ENCODE measurements at places on chromosomes 3 and 15. TPM values are rescaled to one million over a fixed set of nuclear protein-coding genes. Genes with fewer than 3 reads are reported as not detected.

GRCh38 chr3:157572559-157573270, 69.5 kb upstream of the VEPH1 start:
- peak; percentile 47 for DNase-seq

GRCh38 chr3:138089091-138089490, 26.3 kb downstream of the DZIP1L start:
- no peak for DNase-seq

DNA sequence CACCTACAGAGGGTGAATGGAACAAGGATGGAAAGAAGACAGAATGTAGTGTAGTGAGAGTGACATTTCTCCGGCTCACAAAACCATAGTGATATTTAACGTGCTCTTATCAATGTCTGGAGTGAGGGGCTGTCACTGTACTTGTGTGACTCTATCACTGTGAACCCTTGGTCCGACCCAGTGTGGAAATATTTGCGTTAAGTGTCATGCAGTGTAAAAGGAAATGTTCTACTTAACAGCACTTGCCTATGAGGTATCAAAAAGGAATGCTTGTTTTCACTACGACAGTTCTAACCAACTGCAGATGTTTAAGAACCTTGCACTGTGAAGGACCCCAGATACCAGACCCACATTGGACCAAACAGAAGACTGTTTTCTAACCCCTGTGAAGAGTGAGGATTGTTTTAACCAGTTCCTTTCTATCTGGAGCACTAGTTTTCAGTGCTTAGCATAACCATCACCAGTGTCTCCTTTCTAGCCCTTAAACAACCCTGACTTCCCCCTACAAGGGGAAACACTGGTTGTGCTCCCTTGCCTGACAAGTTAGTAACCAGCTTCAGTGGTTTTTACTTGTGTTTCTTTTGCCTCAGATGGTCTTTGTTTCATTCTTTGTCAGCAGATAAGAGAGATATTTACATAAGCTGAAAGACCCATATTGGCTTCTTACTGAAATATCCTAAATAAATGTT, 144.7 kb upstream of the ABHD17C start:
- DNase-seq, result no peak

DNA sequence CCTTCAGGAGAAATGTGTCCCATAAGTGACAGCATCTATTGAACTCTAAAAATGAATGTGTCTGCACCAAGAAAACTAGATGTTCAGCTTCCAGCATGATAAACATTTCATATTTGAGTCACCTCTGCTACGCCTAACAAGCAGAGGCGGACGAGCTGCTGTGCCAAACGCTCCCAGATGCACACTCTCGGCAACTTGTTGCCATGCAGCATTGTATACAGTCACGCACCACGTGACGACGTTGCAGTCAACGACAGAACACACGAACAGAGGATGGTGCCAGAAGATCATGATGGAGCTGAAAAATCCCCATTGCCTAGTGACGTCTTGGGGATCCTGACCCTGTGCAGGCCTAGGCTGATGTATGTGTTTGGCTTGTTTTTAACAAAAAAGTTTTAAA, 137.5 kb downstream of the XXYLT1 start:
- no peak for DNase-seq

DNA sequence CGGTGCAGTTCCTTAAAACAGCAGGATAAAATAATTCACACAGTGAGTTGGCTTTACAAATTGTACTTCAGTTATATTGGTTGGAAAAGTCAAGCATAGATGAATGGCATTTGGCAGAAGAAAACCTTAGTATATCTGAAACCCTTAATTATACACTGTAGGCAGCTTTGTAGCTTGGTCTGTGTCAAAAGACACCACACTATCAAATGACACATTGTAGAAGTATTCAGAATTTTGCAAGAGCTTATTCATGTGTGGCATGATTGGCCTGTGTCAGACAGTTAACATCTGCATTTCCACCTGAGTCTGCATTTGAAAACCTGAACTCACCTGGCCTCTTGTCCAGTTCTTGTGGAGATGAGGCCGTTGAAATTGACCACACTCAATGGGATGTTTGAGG, 13.8 kb downstream of the TMEM266 start:
- DNase-seq, result no peak

The NANOGP8 gene
- polyA plus RNA-seq, result 0.76 TPM

The RNF111 gene
- 42.1 TPM for polyA plus RNA-seq

The IL17RB gene
- 16.7 TPM for polyA plus RNA-seq

The CCR4 gene
- polyA plus RNA-seq, result 0.18 TPM
